Progenitor cell of endocrine pancreas (in vitro differentiated cells): ENCODE measurements at places on chromosomes 7 and 10. TPM values are rescaled to one million over a fixed set of nuclear protein-coding genes. Genes with fewer than 3 reads are reported as not detected.

Gene ODAD2
- 0.67 and 0.78 TPM in 2 replicates for total RNA-seq

Gene FAM221A
- 34.4 and 37.1 TPM in 2 replicates for total RNA-seq

Gene SUN3
- total RNA-seq, result not detected in 2 replicates

- DNase-seq, result no peak
Observed at GRCh38 chr7:47100148-47100816, 481.6 kb downstream of the TNS3 start.

GRCh38 chr7:27112361-27112760 is 9.9 kb upstream of the HOXA2 start:
- no peak for DNase-seq

DNA sequence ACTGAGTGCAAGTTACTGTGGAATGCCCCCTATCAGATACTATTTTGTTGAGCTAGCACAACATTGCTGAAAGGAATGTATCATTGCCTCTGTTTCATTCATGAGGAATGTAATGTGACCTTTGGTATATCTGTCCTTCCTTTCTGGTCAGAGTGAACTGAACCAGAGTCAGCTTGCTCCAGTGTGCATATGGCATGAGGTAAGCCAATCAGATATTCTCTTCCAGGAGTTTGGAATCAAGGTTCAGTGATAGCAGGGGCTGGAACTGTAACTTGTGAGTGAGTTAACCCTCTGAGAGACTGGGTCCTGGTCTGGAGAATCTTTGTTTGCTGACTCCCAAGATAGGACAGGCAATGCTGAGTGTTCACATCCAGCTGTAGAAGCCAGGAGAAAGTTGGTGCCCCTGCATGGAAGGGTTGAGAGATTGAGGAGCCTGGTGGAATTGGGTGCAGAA is 45.3 kb upstream of the OSBPL3 start:
- no peak for DNase-seq

DNA sequence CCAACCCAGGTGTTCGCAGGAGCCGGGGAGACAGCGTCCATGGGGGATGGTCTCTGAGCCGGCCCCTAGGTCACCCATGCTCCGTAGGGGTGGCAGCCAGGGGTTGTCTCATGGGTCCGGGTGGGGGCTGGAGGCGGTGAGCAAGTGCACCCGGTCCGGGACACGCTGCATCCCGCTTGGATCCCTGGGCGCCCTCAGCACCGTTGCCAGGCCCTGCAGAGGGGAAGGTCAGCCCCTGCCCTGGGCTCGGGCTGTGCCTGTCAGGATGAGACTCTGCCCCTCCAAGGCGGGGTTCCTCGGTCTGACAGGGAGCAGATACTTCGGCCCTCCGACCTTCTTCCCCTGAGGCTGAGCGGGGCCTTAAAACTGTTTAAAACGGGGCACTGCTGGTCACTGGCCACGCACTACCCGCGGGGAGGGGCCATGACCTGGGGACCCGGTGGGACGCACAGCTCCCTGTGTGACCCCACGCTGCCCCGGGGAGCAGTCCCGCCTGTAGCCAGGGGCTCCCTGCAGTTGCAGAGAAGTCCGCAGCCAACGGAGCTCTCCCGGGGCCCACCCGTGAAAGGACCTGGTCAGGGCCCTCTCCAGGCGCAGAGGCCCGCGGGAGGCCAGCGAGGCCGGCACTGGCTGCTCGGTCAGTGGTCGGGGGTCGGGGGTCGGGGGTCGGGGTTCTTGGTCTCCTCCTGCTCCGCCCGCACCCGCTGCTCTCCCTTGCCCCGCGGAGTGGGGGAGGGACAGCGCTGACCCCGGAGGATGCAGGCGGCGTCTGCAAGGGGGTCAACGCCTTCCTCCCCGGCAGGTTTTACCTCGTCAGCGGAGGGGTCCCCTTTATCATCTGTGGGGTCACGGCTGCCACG is 33.4 kb upstream of the KNDC1 start:
- no peak for DNase-seq

- no peak for DNase-seq
Observed at GRCh38 chr7:23115991-23116390, 10.4 kb downstream of the KLHL7 start.

DNA sequence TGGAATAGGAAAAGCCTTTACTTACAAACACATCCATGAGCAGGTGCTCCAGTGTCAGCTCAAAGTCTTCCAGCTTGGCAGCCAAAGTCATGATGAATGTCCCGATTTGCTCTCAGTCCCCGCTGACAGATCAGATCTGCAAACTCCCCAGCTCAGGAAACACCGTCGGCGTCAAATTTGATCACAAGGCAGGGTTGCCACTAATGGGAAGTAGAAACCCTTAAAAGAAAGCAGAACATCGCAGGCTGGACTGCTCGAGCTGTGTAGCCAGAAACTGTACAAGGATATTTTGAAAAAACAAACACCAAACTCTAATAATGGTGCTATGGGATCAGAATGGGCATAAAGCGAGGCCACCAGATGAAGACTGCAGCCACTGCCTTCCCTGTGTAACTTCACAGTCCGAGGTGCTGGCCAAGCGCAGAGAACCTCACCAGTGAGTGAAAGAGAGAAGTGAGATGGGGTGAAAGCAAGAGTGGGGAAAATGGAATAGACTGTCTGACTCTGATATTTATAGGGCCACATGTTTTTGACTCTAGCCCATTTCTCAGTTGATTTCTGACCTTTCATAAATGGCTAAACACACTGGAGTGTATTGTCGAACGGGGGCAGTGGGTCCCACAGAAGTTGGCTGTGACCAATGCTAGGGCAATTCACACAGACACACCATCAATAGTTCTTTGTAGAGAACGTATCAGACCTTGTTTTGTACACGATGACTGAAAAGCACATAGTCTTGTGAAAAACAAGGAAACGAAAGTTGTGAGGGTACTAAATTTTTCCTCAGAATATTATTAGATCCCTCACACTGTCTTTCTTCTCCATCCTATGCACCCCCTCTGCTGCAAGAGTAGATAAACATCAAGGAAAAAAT is 306.2 kb downstream of the FRMD4A start:
- DNase-seq, result no peak

GRCh38 chr10:132806110-132806509 is 20.2 kb upstream of the NKX6-2 start:
- no peak for DNase-seq

DNA sequence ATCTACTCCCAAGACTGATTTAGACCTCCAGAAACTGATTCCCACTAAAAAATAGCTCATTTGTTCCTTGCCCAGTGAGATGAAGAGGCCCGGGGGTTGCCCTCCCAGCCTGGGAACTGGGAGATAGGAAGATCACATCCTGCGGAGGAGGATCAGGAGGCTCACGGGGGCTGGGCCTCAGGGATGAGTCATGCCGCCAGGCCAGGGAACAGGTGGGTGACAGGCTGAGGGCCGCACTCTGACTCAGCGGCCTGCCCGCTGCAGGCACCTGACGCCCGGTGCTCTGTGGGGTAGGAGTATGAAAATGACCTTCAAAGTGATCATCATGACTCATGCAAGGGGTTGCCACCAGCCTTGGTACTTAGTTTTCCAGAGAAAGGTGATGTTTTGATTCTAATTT is 104.5 kb upstream of the ZPBP start:
- no peak for DNase-seq
